ENCODE measurements at places on chromosomes 3 and 15.

- DNase-seq = no peak
Observed at GRCh38 chr15:96460106-96460505, 129.6 kb downstream of the NR2F2 start.

- DNase-seq = peak; percentile 80
Observed at GRCh38 chr15:100929641-100930042, 10.5 kb downstream of the LRRK1 start.

DNA sequence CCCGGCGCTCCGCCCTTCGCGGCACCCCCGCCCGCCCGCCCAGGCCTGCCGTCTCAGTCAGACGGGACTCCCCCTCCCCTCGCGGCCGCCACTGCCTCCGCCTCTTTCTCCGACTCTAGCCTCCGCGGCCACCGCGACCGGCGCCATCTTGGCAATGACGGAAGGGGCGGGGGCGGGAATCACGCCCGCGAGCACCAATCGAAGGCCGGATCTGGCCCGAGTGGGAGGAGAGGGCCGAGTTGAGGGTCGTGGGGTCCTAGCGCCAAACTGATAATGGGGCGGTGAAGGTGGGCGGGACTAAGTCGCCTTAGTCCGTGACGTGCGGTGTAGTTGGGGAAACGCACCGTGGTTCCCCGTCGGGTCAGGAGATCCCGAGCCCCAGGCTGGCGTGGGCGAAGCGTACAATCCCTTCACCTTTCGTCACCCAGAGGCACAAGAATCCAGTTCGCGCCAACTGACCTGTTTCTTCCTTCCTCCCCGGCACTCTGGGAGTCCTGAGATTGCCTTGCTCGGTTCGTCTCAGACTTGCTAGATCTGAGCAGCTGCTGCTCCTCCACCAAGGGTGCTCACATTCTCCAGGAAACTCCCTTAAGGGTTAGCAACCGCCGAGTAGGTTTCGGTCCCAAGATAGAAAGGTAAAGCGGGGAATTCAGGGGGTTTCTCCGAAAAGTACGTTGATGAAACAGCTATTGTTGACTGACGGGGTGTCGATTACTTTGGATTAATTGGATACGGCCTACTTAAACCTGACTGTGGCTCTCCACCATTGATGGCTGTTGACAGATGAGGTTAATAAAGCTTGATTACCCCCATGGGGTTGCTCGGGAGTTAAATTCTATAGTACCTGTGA lies at the start of gene DENND4A:
Gene DENND4A, minus strand, starts transcription at position 156 of the 850 bp plus-strand sequence. CDS start 35,843 bp downstream, outside the sequence.
- DNase-seq = peak; percentile 99

- DNase-seq = no peak
Observed at GRCh38 chr3:186516646-186517045, 27.5 kb downstream of the CRYGS start.

- no peak for DNase-seq
Observed at GRCh38 chr3:49411535-49411967, 225 bp downstream of the RHOA start.

DNA sequence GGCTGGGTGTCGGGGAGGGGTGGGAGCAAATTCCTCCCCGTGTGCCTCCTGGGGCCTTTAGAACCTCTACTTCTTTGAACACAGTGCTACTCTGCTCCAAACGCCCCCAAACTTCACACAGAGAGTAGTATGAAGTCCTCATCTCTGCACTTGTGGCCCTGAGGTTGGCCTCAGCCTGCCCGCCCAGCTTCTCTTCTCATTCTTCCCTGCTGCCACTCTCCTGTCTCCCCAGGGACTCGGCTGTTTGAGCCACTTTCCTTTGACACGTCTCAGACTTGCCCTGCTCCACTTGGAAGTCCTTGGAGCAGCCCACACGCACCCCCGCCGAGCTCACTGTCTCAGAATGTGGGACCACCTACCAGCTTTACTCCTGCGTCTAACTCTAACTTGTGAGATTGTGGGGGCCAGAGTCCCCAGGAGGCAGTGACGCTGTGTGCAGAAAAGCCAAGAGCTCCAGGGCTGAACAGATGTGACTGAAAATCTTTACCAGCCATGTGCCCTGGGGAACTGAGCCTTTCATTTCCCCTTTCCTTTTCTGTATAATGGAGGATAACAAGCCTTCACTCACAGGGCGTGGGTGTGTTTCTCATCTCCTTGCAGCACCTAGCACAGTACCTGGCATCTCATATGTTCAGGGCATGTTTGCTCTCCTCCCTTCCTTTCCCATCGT lies 233.6 kb upstream of the CTDSPL start:
- DNase-seq = peak; percentile 74

DNA sequence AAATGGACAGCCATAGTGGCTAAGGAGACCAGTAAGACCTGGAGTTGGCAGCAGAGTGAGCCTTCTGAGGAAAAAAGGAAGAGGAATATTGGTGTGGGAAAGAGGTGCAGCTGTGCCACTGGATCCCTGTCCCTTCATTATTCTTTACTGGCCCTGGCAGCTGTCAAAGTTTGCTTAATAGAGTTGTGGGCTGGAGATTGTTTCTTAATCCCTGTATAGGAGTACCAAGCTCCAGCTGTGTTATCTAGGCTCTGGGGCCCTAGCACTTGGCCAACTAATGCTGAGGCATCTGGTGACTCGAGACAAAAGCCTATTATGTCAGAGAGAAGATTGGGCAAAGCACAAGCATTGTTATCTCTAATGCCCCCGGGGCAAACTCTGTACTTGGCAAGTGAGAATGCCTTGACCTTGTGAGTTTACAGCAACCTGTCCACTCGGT lies 61.4 kb downstream of the ZNF609 start:
- DNase-seq = peak; percentile 86

DNA sequence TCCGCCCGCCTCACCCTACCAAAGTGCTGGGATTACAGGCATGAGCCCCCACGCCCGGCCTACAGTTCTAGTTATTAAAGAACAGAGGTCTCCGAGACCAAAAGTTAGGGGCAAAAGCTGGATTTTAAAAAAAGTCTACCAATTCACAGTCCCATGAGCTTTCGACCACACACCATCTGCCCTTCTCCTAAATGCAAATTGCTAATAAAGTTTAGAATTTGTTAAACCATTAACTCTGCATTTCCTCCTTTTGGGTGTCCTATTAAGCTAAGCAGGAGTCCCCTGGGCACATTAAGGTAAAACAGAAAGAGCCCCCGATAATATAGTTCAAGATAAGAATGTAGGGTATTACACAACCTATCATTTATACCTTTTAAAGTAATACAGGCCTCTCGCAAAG lies 322.7 kb downstream of the FOXP1 start:
- no peak for DNase-seq

DNA sequence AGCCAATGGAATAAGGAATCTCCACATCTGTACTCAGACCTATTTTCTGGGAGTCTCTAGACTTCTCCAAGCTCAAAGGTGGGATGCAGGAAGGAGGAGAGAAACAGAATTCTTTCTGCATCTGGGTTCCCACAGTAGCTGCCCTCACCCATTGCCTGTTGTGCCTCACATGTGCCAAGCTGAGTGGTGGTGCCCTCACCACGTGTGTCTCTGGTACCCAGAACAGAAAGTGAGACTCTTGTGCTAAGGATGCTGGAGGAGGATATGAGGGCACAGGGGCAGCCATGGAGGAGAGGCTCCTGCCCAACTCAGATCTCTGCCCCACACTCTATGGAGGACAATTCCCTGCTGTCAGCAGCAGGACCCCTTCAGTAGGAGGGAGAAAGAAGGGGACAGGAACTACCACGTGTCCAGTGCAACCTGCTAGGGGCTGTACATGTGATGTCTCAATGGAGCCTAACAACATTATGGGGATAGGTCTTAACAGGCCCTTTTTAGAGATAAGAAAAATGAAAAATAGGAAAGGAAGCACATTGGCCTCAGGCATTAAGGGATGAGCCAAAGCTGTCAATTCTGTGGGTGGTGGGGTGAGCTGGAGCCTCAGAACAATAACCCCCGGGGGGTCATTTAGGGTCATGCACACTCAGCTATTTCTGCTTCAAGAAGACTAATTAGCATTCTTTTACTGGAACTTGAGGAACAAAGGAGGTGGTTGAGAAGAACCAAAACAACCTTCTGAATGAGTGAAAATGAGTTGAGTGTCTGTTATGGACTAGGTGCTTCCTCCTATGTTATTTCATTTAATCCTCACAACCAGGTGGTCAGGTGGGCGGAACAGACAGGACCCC lies 16.3 kb upstream of the NOX5 start:
- peak; percentile 42 for DNase-seq

Measured in eye (tissue), 1 donor.